ENCODE measurements at places on chromosomes 7 and 10. TPM values are rescaled to one million over a fixed set of nuclear protein-coding genes. Genes with fewer than 3 reads are reported as not detected.

DNA sequence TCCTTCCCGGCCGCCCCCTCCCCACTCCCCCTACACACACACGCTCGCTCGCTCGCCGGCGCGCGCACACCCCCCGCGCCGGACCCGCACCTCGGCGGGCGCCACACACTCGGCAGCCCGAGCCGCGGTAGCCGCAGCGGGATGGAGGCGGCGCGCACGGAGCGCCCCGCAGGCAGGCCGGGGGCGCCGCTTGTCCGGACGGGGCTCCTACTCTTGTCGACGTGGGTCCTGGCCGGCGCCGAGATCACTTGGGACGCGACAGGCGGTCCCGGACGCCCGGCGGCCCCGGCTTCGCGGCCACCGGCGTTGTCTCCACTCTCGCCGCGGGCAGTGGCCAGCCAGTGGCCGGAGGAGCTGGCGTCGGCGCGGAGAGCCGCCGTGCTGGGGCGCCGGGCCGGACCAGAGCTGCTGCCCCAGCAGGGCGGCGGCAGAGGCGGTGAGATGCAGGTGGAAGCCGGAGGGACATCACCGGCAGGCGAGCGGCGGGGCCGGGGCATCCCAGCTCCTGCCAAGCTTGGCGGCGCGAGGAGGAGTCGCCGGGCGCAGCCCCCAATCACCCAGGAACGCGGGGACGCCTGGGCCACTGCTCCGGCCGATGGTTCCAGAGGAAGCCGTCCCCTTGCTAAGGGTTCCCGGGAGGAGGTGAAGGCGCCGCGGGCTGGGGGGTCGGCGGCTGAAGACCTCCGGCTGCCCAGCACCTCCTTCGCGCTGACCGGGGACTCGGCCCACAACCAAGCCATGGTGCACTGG lies at the start of gene SORCS3:
SORCS3 (plus strand) TSS at position 104 of the 750 bp plus-strand sequence.
- H3K4me3 ChIP-seq: peak within 1 kb of the TSS; percentile 13
- no peak for DNase-seq
- H3K27ac ChIP-seq: no peak within 1 kb of the TSS
- no peaks in the 10 kb centered on the region for H3K36me3 ChIP-seq

- H3K4me3 ChIP-seq: no peak overlapping the region
- H3K36me3 ChIP-seq: no peaks in the 10 kb centered on the region
- peaks cover 9% of the 10 kb centered on the region for H3K4me1 ChIP-seq
- DNase-seq: no peak
These were observed 50.3 kb downstream of the CSTF2T start for GRCh38 chr10:51649064-51649463.

GRCh38 chr7:158613481-158613880 lies 25.9 kb upstream of the PTPRN2 start:
- no peak for DNase-seq
- no peaks in the 10 kb centered on the region for H3K4me1 ChIP-seq
- H3K36me3 ChIP-seq: no peaks in the 10 kb centered on the region
- no peak overlapping the region for H3K4me3 ChIP-seq
- H3K27me3 ChIP-seq: no peaks in the 10 kb centered on the region

- no peak for DNase-seq
- H3K27ac ChIP-seq: no peak overlapping the region
- no peaks in the 10 kb centered on the region for H3K27me3 ChIP-seq
- H3K4me1 ChIP-seq: no peaks in the 10 kb centered on the region
- H3K4me3 ChIP-seq: no peak overlapping the region
- H3K36me3 ChIP-seq: no peaks in the 10 kb centered on the region
These were observed 98.5 kb upstream of the NPS start for GRCh38 chr10:127450644-127451043.

DNA sequence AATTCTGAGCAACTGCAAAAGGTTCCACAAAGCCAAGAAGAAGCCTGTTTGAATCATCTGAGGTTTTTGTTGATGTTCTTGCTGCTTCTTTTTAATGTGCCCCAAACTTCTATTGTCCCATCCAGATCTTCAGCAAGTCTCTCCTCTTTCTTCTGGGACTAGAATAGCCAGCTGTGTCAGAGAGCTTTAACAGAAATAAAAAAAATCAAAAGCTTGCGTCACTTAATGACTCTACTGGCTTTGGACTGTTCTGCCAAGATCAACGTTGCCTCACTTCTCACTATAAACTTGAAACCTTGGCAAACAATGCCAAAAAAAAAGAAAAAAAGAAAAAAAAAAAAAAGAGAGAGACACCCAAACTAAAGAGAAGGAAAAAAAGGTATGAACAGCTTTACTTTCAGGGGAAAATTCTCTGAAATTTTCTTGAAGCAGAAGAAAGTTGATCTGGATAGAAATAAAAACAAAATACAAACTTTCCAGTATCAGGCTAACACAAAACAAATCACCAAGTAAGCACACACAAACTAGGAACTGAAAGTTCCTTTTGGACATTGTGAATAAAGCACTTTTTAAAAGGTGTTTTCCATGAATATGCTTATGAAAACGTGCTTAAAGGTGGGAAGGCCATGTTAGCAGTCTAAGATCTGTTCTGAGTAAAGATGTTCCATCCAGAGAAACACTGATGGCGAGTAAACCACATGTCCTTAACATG lies 14.8 kb downstream of the USP54 start:
- H3K27ac ChIP-seq: peak overlapping the region; percentile 88
- H3K4me3 ChIP-seq: peak overlapping the region; percentile 83
- no peaks in the 10 kb centered on the region for H3K36me3 ChIP-seq
- no peaks in the 10 kb centered on the region for H3K27me3 ChIP-seq

DNA sequence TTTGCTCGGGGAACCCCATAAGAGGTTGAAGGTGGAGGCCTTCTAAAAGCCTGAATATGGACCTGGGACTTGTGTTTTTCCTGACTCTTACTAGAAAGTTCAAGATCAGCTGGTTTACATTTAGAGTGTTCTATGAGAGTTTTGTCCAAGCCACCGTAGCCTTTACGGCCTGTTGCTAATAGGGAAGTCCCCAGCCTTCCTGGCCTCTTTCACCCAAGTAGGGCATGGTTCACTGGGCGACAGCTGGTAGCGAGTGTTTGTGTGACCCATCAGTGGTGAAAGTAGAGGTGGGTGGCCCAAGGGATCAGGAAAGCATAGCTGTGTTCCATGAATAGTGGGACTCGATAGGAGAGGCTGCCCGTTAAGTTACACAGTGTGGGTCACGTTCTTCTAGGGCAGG lies 60.1 kb downstream of the RABGEF1 start:
- no peak for DNase-seq
- no peak overlapping the region for H3K27ac ChIP-seq
- H3K4me3 ChIP-seq: no peak overlapping the region
- H3K4me1 ChIP-seq: no peaks in the 10 kb centered on the region
- H3K27me3 ChIP-seq: no peaks in the 10 kb centered on the region

- no peak for DNase-seq
- H3K4me3 ChIP-seq: no peak overlapping the region
- no peaks in the 10 kb centered on the region for H3K36me3 ChIP-seq
- no peaks in the 10 kb centered on the region for H3K27me3 ChIP-seq
These were observed 46.4 kb downstream of the CREB5 start for GRCh38 chr7:28458732-28459131.

- H3K27ac ChIP-seq: peak overlapping the region; percentile 71
- peaks cover 22% of the 10 kb centered on the region for H3K4me1 ChIP-seq
- no peak for DNase-seq
- no peaks in the 10 kb centered on the region for H3K27me3 ChIP-seq
These were observed 9.6 kb upstream of the TRIM8 start for GRCh38 chr10:102634686-102635085.

- no peak overlapping the region for H3K4me3 ChIP-seq
- no peaks in the 10 kb centered on the region for H3K4me1 ChIP-seq
- H3K27me3 ChIP-seq: no peaks in the 10 kb centered on the region
- H3K36me3 ChIP-seq: no peaks in the 10 kb centered on the region
These were observed 310.0 kb downstream of the PPP1R3A start for GRCh38 chr7:113608782-113609181.

- no peaks in the 10 kb centered on the region for H3K27me3 ChIP-seq
- H3K27ac ChIP-seq: no peak overlapping the region
- no peaks in the 10 kb centered on the region for H3K36me3 ChIP-seq
- DNase-seq: no peak
- no peaks in the 10 kb centered on the region for H3K4me1 ChIP-seq
- H3K4me3 ChIP-seq: no peak overlapping the region
These were observed 386.4 kb downstream of the PLXNA4 start for GRCh38 chr7:132189881-132190280.

GRCh38 chr7:154484406-154484805 lies 432.2 kb downstream of the DPP6 start:
- no peaks in the 10 kb centered on the region for H3K27me3 ChIP-seq
- no peak for DNase-seq
- H3K27ac ChIP-seq: no peak overlapping the region
- H3K4me3 ChIP-seq: no peak overlapping the region
- H3K4me1 ChIP-seq: no peaks in the 10 kb centered on the region

GRCh38 chr10:74922921-74923320 lies 96.5 kb downstream of the KAT6B start:
- H3K27ac ChIP-seq: no peak overlapping the region
- DNase-seq: no peak
- peaks cover 76% of the 10 kb centered on the region for H3K4me1 ChIP-seq
- H3K36me3 ChIP-seq: no peaks in the 10 kb centered on the region
- no peak overlapping the region for H3K4me3 ChIP-seq

Gene OLAH
- total RNA-seq: not detected

Gene OPN4
- not detected for total RNA-seq

All from gastrocnemius medialis (tissue), 4 donors.